G401 (cell line): ENCODE measurements at places on chromosomes 12 and 14. TPM values are rescaled to one million over a fixed set of nuclear protein-coding genes. Genes with fewer than 3 reads are reported as not detected.

DNA sequence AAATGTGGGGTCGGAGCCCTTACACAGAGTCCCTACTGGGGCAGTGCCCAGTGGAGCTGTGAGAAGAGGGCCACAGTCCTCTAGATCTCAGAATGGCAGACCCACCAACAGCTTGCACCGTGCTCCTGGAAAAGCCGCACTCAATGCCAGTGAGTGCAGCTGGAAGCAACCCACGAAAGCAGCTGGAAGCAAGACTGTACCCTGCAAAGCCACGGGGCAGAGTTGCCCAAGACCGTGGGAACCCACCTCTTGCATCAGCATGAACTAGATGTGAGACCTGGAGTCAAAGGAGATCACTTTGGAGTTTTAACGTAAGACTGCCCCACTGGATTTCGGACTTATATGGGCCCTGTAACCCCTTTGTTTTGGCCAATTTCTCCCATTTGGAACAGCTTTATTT is 12.3 kb downstream of the GTF2A1 start:
- DNase-seq: no peak

DNA sequence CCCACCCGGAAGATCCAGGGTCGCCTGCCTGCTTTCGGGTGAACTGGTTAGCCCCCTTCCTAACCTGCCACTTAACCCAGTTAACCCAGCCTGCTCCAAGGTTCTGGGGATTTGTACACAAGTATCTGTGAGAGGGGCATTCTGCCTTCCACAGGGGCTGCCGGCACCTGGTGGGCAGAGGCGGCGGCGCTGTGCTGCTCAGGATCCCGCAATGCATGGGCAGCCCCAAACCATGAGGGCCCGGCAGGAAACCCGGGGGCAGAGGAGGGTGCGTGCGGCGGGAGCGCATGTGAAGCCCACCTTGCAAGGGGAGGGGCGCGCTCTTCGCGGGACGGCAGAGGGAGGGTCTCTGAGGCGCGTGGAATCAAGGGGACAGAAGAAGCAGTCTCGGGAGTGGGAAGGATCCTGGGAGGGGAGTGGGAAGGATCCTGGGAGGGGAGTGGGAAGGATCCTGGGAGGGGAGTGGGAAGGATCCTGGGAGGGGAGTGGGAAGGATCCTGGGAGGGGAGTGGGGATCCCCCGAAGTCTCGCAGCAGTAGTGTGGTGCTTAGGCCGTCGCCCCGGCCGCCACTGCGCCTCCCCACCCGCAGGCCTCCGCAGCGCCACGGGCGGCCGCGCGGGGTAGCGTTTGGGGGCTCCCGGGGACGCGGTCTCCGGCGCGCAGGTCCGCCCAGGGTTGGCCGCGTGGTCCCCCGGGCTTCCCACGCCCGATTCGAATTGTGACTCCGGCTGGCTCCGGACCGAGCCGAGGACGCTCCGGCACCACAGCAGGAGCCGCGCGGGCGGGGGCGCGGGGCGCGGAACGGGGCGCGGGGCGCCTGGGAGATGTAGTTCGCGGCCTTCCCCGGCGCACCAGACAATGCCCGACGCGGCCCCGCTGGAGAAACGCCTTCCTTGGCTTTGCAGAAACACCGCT is 4.9 kb upstream of the MTA1 start:
- peak; percentile 74 for DNase-seq

DNA sequence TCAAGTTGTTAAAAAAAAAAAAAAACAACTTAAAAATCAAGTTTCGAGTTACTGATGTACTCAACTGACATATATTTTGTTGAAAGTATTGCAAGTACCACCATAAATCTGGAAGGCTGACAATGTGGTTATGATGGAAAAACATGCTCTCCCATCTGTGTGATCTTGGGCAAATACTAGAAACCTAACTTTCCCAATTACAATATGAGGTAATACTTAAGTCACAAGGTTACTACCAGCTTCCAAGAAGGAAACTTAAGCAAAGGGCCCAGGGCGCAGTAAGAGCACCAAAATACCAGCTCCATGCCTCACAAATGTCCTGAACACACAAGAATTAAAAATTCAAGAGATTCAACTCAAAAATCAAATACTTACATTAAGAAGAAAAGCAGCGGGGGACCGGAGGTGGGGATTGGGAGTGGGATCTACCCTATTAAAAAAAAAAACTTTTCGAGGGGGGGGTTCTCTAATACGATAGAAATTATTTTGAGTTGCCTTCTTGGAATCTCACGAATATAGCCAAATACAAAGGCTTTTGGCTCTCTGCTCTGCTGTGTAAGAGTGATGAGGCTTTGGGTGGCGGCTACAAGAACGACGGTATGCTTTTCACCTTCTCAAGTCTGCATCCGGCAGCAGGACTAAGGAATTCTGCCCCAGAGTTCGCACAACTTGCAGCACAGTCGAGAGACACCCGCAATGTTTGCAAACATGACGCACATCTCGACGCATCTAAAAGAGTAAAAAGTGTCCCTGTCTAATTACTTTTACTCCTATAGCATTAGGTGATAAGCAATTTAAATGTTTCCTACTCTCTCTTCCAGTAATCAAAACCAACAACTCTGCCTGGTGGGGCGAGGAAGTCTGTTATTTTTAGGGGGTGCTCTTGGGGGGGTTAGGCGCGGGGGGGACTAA is 1.1 kb downstream of the SAV1 start:
- peak; percentile 46 for DNase-seq

GRCh38 chr14:103688906-103689902 is 26.0 kb downstream of the XRCC3 start:
- DNase-seq: peak; percentile 32

DNA sequence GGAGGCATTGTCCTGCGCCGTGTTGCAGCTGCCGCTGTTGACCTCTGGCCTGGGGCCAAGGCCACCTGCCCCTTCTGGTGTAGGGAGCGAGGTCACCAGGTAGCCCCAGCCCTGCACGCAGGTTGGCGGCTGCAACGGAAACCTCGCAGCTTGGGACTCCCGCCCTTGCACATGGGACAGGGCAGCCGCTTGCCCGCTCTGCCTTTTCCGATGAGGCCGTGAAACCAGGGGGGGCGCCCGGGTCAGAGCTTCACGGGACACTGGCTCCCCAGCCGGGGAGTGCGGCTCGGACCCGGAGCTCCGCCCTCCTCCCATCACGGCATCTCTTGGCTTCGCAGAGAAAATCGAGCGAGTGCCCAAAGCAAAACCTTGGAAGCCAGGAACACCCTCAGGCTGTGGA is 25.4 kb downstream of the DNAH10 start:
- DNase-seq: no peak

DNA sequence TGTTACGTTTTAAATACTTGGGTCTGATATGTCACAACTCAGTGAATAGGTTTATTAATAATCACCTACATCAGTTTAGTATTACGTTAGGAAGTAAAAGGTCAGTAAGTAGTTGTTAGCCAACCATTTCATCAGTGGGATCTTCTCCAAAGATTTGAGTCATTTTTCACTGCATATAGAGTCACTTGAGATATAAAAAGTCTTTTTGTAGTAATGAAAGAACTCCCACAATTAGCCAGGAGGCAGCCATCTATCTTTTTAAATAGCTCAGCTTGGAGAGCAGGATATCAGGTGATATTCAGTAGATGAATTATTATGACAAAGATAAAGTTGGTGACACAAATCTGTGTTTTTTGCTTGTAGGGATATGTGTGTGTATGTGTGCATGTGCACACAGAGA is 309.3 kb downstream of the PDZRN4 start:
- DNase-seq: no peak

GRCh38 chr14:103491691-103492090 is 30.9 kb downstream of the CKB start:
- no peak for DNase-seq

GRCh38 chr14:104894331-104895206 is 29.5 kb downstream of the CEP170B start:
- DNase-seq: no peak

DNA sequence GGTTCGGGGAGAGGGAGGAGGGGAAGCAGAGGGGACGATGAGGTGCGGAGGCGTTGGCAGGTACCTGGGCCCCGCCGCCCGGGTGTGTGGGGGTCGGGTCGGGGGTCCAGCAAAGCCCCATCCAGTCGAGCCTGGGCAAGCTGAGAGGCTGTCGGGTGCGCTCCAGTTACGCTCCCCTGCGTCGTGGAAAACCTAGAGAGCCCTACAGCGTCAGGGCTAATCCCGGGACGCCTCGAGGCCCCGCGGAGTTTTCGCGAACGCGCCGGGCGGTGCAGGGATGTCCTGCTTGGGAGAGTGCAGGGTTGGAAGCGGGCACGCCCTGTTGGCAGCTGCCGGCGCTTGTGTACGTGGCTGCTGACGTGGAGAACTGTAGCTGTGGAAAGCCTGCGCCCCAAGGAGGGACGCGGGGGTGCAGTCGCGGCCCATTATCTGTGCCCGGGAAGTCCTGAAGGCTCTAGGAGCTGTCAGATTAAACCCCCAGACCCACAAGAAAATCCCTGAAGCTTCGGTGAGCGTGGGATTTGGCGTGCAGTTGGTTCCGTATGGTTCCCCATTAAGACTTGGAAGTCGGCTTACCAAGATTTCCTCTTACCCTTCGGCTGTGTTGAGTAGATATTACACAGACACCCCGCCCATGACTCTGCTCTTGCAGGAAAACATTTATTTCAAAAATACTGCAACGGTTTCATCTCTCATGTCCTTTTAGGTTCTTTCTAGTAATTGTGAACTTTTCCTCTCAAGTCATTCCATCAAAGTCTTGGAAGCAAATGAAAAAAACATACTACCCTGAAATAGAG is 11.3 kb upstream of the SLC38A2 start:
- DNase-seq: peak; percentile 93

GRCh38 chr14:76351941-76352340 is 24.0 kb upstream of the ESRRB start:
- no peak for DNase-seq

GRCh38 chr14:90785876-90786450 is 30.3 kb downstream of the TTC7B start:
- DNase-seq: no peak

DNA sequence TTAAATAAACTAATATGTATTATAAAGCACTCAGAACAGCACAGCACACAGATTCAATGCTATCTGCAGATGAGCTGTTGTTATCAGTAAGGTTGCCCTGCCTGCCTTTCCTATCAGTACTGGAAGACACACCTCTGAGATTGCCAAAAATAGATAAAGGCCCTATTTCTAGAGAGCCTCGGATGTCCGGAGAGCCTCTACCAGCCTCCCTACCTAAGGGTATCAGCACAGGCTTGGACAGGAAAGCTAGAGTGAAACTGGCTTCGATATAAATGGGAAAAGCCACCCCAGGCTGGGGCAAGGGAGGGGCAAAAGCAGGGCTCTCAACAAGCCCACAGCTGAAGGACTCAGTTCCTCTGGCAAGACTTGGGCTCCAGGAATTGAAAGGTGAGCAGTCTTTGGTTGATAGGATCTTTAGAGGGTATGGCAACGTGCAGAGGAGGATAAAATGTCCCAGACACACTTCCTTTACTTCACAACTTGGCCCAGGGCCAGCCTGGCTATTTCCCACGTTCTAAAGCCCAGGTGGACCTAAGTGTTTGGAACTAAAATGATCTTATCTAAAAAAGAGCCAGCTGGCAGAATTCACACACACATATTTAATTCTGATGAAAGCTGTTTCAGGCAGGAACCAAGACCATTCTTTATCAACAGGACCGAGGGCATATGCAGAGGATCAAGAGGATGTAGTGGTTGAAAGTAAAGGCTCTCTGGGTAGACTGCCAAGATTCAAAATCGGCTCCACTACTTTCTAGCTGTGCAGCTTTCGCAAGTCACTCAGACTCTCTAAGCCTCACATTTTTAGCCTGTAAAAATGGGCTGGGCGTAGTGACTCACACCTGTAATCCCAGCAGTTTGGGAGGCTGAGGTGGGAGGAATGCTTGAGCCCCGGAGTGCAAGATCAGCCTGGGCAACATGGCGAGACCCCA is 37.8 kb upstream of the ITPR2 start:
- no peak for DNase-seq

GRCh38 chr12:70907412-70907811 is 13.1 kb downstream of the PTPRR start:
- no peak for DNase-seq

GRCh38 chr14:51862176-51862796 is 1.9 kb downstream of the GNG2 start:
- DNase-seq: no peak

The GOLGA3 gene
- 13.6 and 24.7 TPM in 2 replicates for total RNA-seq

The ACACB gene
- total RNA-seq: 1.7 and 2.6 TPM in 2 replicates

The AKAP3 gene
- total RNA-seq: 0.58 and 2.6 TPM in 2 replicates

The HOXC4 gene
- total RNA-seq: 2.5 and 3.9 TPM in 2 replicates

The PDZRN4 gene
- not detected in 2 replicates for total RNA-seq

The RFC5 gene
- 61.6 and 64.0 TPM in 2 replicates for total RNA-seq
